ENCODE measurements at places on chromosomes 11 and 22.

GRCh38 chr11:29320196-29320595 lies 696.6 kb downstream of the KCNA4 start:
- no peak for DNase-seq

GRCh38 chr11:33893711-33894397 lies 2.0 kb upstream of the LMO2 start:
- no peak for DNase-seq

GRCh38 chr11:27339941-27340340 lies 23.1 kb downstream of the CCDC34 start:
- no peak for DNase-seq

- DNase-seq = no peak
Measured at GRCh38 chr11:12073886-12074285, 36.5 kb upstream of the MICAL2 start.

- DNase-seq = no peak
Measured at GRCh38 chr11:99934008-99934407, 753.1 kb upstream of the ARHGAP42 start.

Data from RWPE1 (cell line).